Muscle of arm (tissue), 14 donors: ENCODE measurements at places on chromosomes 12 and 14.

- no peak for DNase-seq
These were observed 69.2 kb upstream of the ETV6 start for GRCh38 chr12:11580125-11580751.

DNA sequence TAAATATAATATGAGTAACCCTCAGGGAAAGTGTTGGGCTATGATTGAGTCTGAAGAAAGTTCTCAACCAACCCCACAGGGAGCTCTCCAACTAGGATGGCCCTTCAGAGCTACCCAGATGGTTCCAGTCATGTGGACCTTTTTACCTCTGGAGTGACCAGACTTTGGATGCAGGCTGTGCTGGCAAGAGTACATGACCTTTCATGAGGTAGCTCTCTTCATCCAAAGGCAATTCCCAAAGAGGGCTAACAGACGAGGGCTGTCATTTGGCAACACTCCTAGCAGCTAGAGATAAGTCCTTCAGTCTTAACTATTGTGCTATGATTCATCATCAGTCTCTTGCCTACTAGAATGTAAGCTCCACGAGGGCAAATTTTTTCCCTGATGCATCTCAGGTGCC, 75.4 kb downstream of the DUSP6 start:
- no peak for DNase-seq

- no peak for DNase-seq
These were observed 27.3 kb upstream of the ZFP36L1 start for GRCh38 chr14:68820119-68820518.

- no peak for DNase-seq
These were observed 32.9 kb downstream of the SYNE3 start for GRCh38 chr14:95483309-95484165.

DNA sequence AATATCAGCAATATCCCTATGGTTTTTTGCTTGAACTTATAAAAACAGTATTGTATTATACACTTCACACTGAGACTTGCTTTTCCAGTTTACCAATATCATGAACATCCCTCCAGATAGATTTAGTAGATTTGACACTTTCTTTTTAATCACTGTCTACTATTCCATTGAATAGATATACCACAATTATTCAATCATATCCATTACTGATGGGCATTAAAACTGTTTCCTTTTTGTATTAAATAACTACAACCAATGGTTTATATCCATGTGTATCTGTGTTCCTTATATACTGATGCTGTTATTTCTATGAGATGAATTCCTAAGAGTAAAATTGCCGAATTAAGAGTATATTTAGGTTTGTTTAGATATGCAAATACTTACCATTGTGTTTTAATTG, 13.0 kb upstream of the DHRS7 start:
- no peak for DNase-seq
